HCT116 (cell line): ENCODE measurements at places on chromosomes 3 and 15. TPM values are rescaled to one million over a fixed set of nuclear protein-coding genes. Genes with fewer than 3 reads are reported as not detected.

Gene NDN
- not detected for total RNA-seq

Gene BCL2A1
- 0.44 TPM for total RNA-seq

Gene IQCF5
- not detected for total RNA-seq

Gene SAMMSON
- total RNA-seq: not detected

Gene KLHDC8B
- 10.4 TPM for total RNA-seq

Gene ONECUT1
- 1.3 TPM for total RNA-seq

DNA sequence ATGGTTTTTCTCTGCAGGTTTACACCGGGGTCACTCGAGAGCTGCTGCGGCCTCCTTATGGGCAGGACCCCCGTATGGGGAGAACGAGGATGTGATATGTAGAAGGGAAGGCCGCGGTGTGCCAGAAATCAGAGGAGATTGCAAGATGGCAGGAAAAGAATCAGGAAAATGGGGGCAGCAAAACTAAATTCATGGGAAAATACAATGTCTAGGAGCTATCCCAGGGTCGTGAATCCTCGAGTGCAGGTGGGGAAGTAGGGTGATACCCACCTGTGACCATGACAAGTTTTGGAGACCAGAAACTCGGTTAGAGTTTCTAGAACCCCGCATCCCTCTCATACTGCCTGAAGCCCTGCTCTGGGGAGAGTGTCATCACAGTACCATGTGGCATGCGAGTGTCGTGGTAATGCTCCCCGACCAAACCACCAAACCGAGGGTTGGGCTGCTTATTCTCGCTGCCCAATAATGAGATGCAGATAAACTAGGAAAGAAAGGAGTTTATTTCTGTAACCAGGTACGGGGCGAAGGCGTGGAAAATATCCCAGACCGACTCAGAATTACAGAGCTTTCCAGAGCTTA lies 781 bp downstream of the TRNT1 start:
- peaks cover 18% of the 10 kb centered on the region for H3K36me3 ChIP-seq
- no peak for DNase-seq
- H3K27me3 ChIP-seq: no peaks in the 10 kb centered on the region
- H3K4me1 ChIP-seq: peaks cover 18% of the 10 kb centered on the region; the same call in 1 of the 2 replicates

GRCh38 chr15:70608144-70608543 lies 155.2 kb downstream of the UACA start:
- no peaks in the 10 kb centered on the region for H3K27me3 ChIP-seq
- H3K4me1 ChIP-seq: peaks cover 11% of the 10 kb centered on the region; the same call in 1 of the 2 replicates
- no peak overlapping the region for H3K27ac ChIP-seq
- H3K36me3 ChIP-seq: no peaks in the 10 kb centered on the region
- DNase-seq: no peak

DNA sequence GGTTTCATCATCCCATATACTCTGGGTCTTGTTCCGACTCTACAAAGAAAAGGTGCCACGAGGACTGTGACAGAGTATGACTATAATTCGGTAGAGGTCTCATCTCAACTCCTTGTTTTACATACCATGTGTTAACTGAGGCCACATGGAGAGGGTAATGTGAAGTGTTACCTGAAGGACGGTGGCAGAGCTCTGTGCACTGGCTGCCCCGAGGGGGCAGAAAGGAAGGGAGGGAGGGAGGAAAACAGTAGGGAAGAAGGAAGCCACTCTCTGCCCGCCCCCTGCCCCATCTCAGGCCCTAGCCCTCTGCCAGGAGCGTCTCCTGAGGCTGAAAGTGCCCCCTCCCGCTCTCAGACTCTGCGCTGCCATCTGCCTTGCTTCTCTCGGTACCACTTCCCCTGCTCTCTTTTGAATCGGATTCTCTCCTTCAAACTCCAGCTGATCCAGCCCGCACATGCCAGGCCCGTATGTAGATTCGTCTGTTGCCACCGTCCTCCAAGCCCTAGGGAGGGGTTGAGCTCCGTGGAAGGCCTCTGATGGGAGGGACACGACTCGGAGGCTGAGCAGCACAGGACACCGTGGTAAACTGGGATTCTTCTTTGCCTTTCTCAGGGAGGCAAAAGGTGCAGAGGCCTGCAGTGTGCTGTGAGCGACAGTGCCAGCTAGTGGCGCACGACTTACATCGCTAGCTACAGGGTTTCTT lies 70.5 kb upstream of the ATP10A start:
- no peaks in the 10 kb centered on the region for H3K4me1 ChIP-seq
- no peaks in the 10 kb centered on the region for H3K36me3 ChIP-seq

GRCh38 chr3:125033135-125033534 lies 22.7 kb downstream of the HEG1 start:
- no peak overlapping the region for H3K27ac ChIP-seq
- no peak for DNase-seq
- no peak overlapping the region for H3K4me3 ChIP-seq
- no peaks in the 10 kb centered on the region for H3K36me3 ChIP-seq

- H3K27me3 ChIP-seq: no peaks in the 10 kb centered on the region
- H3K4me3 ChIP-seq: no peak overlapping the region
- no peak for DNase-seq
- no peak overlapping the region for H3K27ac ChIP-seq
Measured at GRCh38 chr3:96354742-96355141, 459.7 kb upstream of the EPHA6 start.

- no peaks in the 10 kb centered on the region for H3K36me3 ChIP-seq
- peaks cover 26% of the 10 kb centered on the region for H3K4me1 ChIP-seq
- no peak overlapping the region for H3K4me3 ChIP-seq
- H3K27ac ChIP-seq: no peak overlapping the region
Measured at GRCh38 chr3:177147790-177148189, 49.5 kb downstream of the TBL1XR1 start.

DNA sequence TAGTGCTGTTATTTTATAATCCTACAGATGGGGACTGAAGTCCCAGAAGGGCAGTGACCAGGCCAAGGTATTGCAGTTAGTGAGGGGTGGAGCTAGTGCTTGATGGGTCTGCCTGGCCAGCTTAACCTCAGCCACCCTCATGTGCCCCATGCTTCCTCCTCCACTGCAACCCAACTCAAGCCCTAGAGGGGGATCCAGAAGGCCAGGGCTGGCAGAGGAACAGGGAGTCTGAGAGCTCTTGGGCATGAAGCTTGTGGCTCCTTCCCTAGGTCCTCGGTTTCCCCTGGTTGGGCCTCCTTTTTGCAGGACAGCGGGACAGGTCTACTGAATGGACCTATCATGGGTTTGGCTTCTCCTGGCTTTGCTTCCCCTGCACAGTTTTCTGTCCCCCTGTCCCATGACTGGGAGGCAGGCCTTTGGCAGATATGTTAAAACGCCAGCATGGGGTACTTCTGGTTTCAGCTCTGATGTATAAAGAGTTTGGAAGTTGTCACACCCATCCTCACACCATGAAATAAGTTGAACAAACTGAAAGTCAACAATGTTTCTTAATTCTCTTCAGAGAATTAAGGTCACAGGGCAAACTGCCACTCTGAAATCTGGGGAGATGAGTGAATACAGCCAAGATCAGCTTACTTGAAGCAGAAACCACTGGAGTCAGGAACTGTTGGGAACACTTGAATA lies 103.3 kb downstream of the SMAD6 start:
- DNase-seq: no peak
- no peak overlapping the region for H3K27ac ChIP-seq
- H3K36me3 ChIP-seq: no peaks in the 10 kb centered on the region
- H3K4me3 ChIP-seq: no peak overlapping the region
- H3K4me1 ChIP-seq: peaks cover 35% of the 10 kb centered on the region

- peak; percentile 77 for DNase-seq
- no peaks in the 10 kb centered on the region for H3K36me3 ChIP-seq
- peak overlapping the region; percentile 26 for H3K27ac ChIP-seq
- no peak overlapping the region for H3K4me3 ChIP-seq
- peaks cover 56% of the 10 kb centered on the region for H3K4me1 ChIP-seq
- H3K27me3 ChIP-seq: no peaks in the 10 kb centered on the region
Measured at GRCh38 chr3:136955813-136956212, 2.0 kb upstream of the IL20RB start.

DNA sequence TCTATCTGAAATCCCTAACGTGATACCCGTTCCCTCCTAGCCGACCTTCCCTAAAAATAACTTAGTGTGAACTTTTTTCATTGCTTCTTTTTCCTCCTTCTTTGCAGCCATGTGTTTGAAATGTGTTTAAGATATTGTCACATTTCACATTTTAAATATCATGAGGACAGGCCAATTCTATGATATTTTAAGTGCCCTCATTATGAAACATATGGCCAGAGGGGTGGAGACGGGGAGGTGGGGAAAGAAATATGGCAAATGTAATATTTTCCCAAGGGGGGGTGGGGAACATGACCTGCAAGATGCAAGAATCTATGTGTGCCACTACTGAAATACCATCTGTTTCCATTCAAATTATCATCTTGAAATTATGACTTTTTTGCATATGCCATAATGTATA lies 1039.2 kb downstream of the AGBL1 start:
- no peak overlapping the region for H3K27ac ChIP-seq
- no peaks in the 10 kb centered on the region for H3K4me1 ChIP-seq

GRCh38 chr3:178705925-178706324 lies 169.7 kb downstream of the KCNMB2 start:
- no peaks in the 10 kb centered on the region for H3K4me1 ChIP-seq
- DNase-seq: no peak
- no peak overlapping the region for H3K4me3 ChIP-seq
- no peaks in the 10 kb centered on the region for H3K27me3 ChIP-seq
- H3K27ac ChIP-seq: no peak overlapping the region

GRCh38 chr3:129207479-129207878 lies 23.8 kb upstream of the CNBP start:
- no peak overlapping the region for H3K27ac ChIP-seq
- H3K4me3 ChIP-seq: no peak overlapping the region
- H3K4me1 ChIP-seq: peaks cover 12% of the 10 kb centered on the region
